ENCODE measurements at places on chromosomes 2 and 18.

DNA sequence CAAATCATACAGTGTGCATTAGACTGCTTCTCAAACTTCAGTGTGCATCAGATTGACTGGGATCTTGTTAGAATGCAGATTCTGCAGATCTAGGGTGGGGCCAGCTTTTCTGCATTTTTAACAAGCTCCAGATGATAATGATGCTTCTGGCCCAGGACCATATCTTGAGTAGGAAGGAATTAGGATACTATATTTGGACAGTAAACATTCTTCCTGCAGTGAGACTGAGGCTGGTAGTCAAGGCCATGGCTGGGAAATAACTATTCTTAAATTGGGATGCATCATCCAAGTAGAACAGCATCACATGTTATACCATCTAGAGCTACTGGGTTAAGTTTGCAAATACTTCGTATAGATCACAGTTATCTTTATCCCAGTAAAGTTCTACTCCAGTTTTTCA, 28.4 kb upstream of the ARMC9 start:
- DNase-seq, result no peak

DNA sequence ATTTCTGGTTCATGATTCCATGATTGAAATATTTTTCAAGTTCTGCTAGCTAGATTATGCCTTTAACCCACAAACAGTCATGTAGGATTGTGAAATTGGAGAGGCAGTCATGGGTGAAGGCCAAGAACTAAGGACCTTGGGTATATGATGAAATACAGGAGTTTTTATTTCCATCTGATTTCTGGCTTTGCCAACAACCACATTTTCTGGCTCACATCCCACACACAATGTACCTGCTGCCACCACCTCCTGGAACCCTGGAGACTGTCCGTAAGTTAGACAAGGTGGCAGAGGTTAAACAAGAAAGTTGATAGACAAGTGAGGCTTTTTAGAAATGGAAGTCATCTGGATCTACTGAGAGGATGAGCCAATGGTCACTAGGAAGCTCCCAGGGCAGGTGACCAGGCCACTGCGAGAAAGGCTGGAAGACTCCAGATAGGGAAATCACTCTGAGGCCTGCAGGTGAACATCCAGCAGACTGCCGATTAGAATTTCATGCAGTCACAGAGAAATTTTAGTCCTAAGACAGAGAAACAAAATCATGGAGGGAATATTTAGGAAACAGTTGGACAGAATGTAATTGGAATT, 402.0 kb downstream of the ALK start:
- no peak for DNase-seq

- DNase-seq, result no peak
Observed at GRCh38 chr2:3216841-3217495, 160.7 kb downstream of the EIPR1 start.

GRCh38 chr2:45987856-45988255, 309.4 kb upstream of the EPAS1 start:
- DNase-seq, result no peak

GRCh38 chr2:84716564-84716963, 164.3 kb downstream of the TRABD2A start:
- DNase-seq, result no peak

DNA sequence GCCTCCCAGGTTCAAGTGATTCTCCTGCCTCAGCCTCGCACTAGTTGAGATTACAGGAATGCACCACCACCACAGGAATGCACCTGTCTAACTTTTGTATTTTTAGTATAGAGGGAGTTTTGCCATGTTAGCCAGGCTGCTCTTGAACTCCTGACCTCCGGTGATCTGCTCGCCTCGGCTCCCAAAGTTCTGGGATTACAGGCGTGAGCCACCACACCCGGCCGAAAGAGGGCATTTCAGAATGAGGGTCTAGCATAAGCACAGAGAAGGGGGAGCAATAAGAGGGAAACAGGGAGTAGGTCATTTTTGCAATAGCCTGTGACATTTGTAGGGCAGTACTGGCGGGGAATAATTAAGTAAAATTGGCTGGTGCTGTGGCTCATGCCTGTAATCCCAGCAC, 1.9 kb upstream of the SPAST start:
- DNase-seq, result no peak

DNA sequence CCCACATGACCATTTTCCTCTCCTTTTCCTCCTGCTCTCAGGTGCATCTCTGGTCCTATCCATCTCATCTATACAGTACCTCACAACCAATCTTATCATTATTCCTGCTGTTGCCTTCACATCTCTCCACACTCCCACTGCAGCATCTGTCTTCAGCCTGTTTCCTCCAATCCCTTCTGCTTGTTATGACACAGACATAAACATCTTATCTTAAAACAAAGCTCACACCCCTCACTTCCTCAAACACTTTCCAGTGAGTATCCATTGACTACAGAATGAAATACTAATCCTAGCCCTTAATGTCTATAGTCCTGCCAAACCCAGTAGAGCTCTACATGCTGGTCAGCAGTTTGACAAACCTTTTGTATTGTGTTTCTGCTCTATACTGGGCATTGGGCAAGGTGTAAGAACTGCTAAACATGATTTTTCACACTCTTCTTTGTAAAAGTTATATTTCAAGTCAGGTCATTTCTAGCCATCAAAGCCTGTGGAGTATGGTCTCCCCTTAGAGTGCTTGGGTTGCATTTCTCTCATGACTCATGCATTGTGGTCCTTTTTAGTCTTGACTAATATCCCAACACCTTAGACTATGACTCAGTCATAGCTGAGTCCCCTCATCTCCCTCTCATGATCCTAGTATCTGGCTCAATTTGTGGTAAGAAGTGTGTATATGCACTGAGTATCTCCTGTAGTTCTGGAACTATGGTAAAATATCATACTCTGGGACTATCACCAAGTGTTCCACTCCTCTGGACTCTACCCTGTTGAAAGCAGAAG, 187.0 kb downstream of the CYRIA start:
- DNase-seq, result no peak

GRCh38 chr2:65664931-65665330, 232.5 kb upstream of the SPRED2 start:
- no peak for DNase-seq

- peak; percentile 36 for DNase-seq
Observed at GRCh38 chr2:199704358-199705238, 146.4 kb downstream of the FTCDNL1 start.

- DNase-seq, result no peak
Observed at GRCh38 chr2:71417300-71418202, 35.8 kb upstream of the DYSF start.

DNA sequence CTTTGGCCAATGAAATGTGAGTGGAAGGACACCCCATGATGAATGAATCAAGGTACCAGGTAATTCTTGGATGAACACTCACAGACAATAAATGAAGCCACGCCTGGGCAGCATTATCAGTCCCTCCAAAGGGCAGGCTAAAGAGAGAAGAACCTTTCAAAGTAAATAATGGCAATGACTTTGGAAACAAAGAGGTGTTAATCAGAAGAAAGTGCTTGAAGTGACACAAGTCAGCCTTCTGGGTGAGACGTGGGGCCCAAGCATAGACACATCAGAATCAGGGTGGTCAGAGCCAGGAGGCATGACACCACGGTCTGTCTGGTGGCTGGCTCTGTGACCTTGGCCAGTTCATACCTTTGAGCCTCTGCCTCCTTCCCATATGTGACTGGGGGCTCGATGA, 103.3 kb downstream of the POLR1A start:
- no peak for DNase-seq

DNA sequence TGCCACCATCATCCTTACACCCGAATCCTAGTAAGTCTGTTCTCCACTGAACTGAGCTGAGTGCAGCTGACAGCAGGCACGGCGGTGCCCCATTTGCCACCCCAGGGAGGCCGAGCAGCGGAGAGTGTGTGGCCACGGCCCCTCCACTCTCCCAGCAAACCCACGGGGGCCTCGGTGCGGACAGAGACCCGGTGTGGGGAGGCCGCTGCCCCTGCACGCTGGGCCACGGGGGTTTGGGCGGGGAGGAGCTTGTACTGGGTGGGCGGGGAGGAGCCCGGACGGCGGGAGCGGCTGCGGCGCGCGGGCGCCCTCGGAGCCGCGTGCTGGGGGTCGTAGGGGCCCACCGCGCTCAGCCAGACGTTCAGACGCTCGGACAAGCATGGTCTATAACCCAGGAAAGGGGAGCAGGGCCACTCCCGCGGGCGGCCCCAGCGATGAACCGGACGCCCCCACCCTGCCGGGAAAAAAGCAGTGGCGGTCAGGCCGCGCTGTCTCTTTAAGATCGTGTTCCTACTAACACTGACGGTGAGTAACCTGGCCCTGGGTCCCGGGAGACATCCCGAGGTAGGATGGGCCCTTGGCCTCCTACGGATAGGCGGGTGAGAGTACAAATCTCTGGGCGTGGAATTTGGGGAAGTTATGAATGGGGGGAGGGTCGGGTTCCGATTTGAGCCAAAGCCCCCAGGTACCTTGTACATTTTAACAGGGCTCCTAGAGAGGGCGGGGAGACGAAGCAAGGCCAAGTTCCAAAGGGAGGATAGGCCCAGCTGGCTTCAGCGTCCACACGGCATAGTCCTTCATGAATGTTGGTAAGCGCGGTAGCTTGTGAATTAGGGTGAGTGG, at the start of gene ITPRIPL1:
TSS of gene ITPRIPL1 (plus strand) at position 277 of the 843 bp plus-strand sequence. CDS start at position 800, 523 bp downstream.
- peak; percentile 54 for DNase-seq

DNA sequence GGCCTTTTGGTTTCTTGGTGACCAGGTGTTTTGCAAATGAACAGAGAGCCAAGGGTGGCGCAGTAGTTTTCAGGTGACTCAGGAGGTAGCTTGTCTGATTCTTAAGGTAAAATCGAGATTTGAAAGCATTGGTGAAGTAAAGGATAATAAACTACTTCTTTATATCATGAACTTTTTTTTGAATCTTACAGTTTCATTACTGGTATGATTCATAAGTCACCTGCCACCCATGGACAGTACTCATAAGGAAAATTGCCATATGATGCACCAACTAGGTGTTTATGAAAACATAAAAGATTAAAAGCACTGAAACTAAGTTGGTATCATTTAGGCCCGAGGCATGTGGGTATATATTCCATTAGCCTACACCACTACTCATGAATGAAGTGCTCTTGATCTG, 84.1 kb upstream of the MGAT5 start:
- peak; percentile 20 for DNase-seq

GRCh38 chr18:76382275-76382674, 112.8 kb downstream of the ZNF516 start:
- DNase-seq, result no peak

- DNase-seq, result no peak
Observed at GRCh38 chr2:49753344-49753985, 599.1 kb upstream of the FSHR start.

GRCh38 chr2:1940679-1941078, 196.4 kb upstream of the PXDN start:
- DNase-seq, result no peak

GRCh38 chr18:12577848-12578247, 80.1 kb downstream of the SPIRE1 start:
- no peak for DNase-seq

- DNase-seq, result no peak
Observed at GRCh38 chr2:13876491-13877037, 756.0 kb upstream of the LRATD1 start.

DNA sequence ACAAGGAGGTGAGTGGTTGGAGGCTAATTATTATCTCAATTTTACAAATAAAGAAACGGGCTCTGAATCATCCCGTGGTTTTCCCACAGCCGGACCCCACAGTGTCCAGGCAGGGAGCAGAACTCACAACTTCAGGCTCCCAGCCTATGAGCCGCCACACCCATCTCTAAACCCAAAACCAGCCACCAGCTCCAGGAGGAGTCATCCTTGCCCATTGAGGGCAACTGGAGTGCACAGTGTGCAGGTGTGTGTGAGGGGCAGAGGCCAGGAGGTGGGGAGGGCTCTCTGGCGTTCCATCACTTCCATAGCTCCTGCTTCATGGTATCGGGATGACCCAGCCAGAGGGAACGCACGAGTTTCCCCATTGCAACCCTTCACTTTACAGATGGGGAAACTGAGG, 144.5 kb downstream of the CYP26B1 start:
- DNase-seq, result no peak

- no peak for DNase-seq
Observed at GRCh38 chr18:77113361-77114151, 19.0 kb downstream of the MBP start.

DNA sequence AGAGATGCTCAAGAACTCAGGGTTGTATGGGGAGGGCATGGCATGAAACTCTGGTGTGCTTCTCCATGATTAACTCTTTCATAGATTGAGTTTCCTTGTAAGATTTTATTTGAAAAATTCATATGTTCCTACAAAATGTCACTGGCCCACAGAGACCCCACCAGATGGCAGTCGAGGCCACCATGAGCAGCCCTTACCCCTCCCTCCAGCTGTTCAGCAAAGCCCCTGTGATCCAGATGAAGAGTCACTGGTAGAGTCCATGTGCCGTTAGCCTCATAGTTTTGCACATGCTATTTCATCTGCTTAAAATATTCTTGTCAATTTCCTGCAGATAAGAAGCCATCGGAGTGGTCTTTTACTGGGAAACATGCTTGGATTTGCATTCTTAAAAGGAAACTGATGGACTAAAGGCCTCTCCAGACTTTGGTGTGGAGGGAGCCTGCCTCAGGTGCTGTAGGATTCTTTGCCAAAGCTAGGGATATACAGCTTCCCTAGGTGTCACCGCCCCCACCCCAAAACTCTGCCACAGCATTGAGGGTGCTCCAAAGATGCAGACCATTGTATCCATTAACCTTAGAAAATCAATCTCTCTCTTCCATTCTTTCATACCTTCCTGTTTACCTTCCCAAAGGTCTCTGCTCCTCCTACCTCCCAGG, 18.8 kb downstream of the ZNF385B start:
- no peak for DNase-seq

GRCh38 chr2:182445391-182445965, 18.6 kb upstream of the PDE1A start:
- DNase-seq, result no peak

DNA sequence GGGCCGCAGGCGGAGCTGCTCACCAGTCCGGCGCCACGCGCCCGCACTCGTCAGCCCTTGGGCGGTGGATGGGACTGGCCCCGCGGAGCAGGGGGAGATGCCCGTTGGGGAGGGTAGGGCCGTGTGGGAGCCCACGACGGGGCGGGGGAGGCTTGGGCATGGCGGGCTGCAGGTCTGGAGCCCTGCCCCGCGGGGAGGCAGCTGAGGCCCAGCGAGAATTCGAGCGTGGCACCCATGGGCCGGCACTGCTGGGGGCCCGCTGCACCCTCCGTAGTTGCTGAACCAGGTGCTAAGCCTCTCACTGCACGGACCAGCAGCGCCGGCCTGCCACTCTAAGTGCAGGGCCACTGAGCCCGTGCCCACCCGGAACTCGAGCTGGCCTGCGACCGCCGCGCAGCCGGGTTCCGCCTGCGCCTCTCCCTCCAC, 182.4 kb upstream of the ERBB4 start:
- DNase-seq, result no peak

GRCh38 chr2:139162456-139162855, 382.3 kb upstream of the NXPH2 start:
- DNase-seq, result no peak

- no peak for DNase-seq
Observed at GRCh38 chr2:157813467-157813866, 62.7 kb downstream of the ACVR1 start.

- DNase-seq, result no peak
Observed at GRCh38 chr2:5885451-5886173, 193.4 kb downstream of the SOX11 start.

DNA sequence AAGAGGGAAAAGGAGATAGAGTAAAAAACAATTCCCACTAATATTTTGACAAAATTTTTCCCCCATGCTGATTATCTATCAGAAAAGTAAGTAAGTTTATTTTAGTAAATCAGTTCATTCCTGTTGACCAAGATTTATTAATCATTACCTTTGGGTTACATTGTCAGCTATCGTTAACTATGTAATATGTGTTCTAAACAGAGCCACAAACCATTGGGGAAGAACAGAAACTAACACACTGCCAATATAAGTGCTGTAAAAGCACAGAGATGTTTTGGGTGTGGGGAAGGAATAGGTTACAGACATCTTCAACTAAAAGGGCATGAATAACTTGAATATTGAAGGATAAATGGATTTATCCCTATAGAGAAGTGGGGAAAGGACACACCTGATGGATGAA, 42.5 kb upstream of the ACADL start:
- DNase-seq, result no peak
